Activated CD8-positive, alpha-beta T cell treated with anti-CD3 and anti-CD28 coated beads, Interleukin-2, amount 10 ng/mL, durations not matched to agents 7 days and 5 days (primary cell): ENCODE measurements at places on chromosomes 1 and 21. TPM values are rescaled to one million over a fixed set of nuclear protein-coding genes. Genes with fewer than 3 reads are reported as not detected.

GRCh38 chr1:192530254-192530653 is 45.3 kb upstream of the RGS1 start:
- peaks cover 11% of the 10 kb centered on the region for H3K36me3 ChIP-seq
- no peak for DNase-seq
- peaks cover 6% of the 10 kb centered on the region for H3K27me3 ChIP-seq

DNA sequence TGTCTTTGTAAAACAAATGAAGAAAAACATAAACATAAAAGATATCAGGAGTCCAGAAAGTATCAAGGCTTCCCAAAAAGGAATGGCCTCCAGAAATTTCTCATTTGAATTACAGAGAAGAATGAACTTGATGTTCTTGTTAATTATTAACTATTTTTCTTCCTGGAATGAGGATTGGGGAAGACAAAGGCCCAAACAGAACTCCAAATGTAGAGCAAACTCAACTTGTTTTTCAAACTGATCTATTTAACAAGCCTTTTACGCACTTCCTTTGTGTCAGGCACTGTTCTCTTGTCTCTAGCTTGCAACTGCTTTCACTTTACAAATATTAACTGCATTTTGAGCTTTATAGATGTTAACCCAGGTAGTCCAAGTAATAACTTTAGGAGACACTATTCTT is 45.5 kb downstream of the LAMC2 start:
- no peaks in the 10 kb centered on the region for H3K27me3 ChIP-seq
- no peak overlapping the region for H3K27ac ChIP-seq
- no peaks in the 10 kb centered on the region for H3K36me3 ChIP-seq
- H3K4me3 ChIP-seq: no peak overlapping the region
- H3K4me1 ChIP-seq: peaks cover 12% of the 10 kb centered on the region

GRCh38 chr1:88910401-88910800 is 19.0 kb upstream of the GTF2B start:
- no peaks in the 10 kb centered on the region for H3K36me3 ChIP-seq
- no peaks in the 10 kb centered on the region for H3K27me3 ChIP-seq
- no peak overlapping the region for H3K4me3 ChIP-seq
- H3K4me1 ChIP-seq: peaks cover 20% of the 10 kb centered on the region
- H3K27ac ChIP-seq: no peak overlapping the region

DNA sequence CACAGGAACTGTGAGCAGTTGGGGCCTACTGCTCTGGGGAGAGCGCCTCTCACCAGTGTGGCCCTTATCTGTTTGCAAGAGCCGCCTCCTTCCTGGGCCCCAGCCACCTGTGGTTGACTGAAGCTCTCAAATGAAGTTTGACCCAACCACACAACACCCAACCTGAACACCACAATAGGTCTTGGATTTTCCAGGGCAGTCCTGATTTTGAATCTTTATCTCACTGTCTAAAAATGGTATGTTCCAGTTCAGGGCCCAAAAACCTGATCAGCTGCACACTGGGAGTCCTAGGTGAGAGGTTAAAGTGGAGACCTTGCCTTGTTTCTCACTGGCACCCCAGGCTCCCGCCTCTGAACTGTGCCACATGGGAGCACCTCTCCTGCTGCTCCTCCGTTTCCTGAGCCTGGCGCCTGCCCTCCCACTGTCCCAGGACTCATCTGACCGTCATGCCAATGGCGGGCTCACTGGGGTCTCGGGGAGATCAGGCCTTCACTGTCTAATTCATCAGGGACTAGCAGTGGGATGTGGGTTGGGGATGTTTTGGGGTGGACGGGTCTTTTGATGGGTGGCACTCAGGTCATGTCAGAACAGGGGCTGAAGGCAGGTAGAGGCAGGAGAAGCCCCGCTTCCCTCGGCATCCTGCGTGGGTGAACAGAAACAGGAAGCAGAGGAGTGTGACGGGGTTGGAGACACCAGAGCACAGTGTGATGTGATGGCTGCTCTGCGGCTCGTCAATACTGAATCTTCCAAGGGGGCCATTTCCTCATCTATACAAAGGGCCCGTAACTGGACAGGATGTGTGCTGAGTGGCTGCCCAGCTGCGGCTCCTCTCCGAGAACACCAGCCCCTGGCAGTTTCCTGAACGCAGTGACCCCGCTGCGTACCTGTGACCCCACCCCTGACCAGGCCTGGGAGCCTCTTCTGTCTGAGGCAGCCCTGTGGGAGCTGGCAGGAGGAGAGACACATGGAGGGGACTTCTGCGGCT is 59.6 kb upstream of the ITPKB start:
- DNase-seq: peak; percentile 78
- no peaks in the 10 kb centered on the region for H3K36me3 ChIP-seq
- peak overlapping the region; percentile 96 for H3K27ac ChIP-seq
- H3K4me1 ChIP-seq: peaks cover 40% of the 10 kb centered on the region
- peaks cover 18% of the 10 kb centered on the region for H3K27me3 ChIP-seq
- H3K4me3 ChIP-seq: peak overlapping the region; percentile 70

GRCh38 chr1:207040181-207040533 is 7.6 kb upstream of the C1orf116 start:
- H3K27ac ChIP-seq: no peak overlapping the region
- no peak overlapping the region for H3K4me3 ChIP-seq
- H3K27me3 ChIP-seq: peaks cover 9% of the 10 kb centered on the region
- no peaks in the 10 kb centered on the region for H3K4me1 ChIP-seq
- peaks cover 13% of the 10 kb centered on the region for H3K36me3 ChIP-seq
- DNase-seq: no peak

DNA sequence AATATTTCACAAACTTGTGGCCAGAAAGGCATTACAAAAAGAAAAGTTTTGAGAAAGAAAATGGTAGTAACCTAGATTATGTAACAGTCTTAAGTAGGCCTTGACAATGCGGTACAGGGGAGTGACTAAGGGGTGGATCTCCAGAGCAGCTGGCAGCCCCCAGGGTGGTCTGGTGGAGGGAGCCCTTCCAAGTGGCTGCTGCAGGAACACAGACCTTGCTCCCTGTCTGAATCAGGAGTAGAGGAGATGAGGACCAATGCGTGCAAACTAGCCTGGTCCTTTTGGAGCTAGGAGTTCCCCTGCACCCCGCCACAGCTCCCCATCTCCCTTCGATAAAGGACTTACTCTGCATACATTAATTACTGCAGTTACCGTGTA is 189.0 kb downstream of the NFIA start:
- no peak for DNase-seq
- no peak overlapping the region for H3K4me3 ChIP-seq
- H3K27me3 ChIP-seq: no peaks in the 10 kb centered on the region
- no peak overlapping the region for H3K27ac ChIP-seq

DNA sequence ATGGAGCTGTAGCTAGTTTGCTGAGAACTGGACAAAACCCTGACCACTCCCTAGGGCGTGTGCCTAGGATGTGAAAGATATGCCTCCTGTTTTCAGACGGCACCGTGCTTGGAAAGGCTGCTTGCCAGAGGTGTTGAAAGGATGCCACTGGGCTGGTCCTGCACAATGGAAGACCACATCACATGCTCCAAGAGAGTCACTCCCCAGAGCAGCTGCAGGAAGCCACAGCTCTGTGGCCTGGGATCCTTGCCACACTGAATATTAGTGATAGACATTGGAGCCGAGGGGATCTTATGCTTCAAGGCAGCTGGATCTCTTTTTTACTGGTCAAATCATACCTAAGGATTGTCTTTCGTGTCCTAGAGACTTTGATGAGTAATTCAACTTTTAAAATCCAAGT is 6.6 kb upstream of the APP start:
- no peaks in the 10 kb centered on the region for H3K36me3 ChIP-seq
- no peak for DNase-seq
- no peak overlapping the region for H3K4me3 ChIP-seq
- peaks cover 5% of the 10 kb centered on the region for H3K27me3 ChIP-seq
- H3K4me1 ChIP-seq: no peaks in the 10 kb centered on the region

DNA sequence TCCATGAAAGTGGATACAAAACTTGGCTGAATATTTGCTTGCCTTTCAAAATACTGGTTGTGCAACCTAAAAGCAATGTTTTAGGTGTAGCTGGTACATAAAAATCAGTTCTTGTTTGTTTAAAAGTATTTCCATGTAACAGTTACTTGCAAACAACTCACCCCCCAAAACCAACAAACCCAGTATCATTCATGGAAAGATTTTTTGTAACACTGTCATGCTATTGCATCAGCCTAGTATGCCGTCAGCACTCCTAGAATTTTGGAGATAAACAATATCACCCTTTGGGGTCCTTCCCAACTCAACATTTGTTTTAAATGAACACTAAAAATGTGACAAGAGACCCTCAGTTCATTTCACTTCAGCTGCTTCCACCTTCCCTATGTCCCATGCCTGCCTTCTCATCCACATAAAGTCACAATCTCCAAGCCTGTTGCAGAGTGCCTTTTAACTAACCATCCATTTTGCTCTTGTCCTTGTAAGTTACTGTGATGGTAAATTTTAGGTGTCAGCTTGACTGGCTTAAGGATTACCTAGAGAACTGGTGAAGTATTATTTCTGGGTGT is 425.3 kb downstream of the DUSP10 start:
- H3K27ac ChIP-seq: no peak overlapping the region
- H3K36me3 ChIP-seq: no peaks in the 10 kb centered on the region
- no peaks in the 10 kb centered on the region for H3K27me3 ChIP-seq
- H3K4me3 ChIP-seq: no peak overlapping the region
- no peak for DNase-seq

DNA sequence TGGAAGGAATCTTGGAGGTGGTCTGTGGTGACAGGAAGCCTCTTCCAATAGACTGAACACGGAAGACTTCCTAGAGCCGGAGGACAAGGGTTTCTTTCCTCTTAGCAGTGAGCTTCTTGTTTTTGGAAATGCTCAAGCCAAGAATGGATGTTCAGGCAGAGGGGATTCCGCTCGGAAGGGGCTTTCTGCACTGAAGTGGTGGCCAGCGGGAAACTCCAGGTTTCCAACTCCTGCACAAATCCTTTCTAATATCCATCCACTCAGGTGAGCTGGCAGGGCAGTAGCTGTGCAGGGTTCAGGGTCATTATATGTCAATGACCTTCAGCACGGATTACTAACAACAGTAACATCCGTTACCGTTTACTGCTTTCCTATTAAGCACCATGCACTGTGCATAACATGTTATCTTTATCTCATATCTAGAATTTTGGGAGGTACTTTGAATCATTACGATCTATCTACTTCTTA is 573 bp upstream of the CPT2 start:
- DNase-seq: no peak
- H3K4me1 ChIP-seq: peaks cover 27% of the 10 kb centered on the region
- peak overlapping the region; percentile 82 for H3K27ac ChIP-seq
- peaks cover 17% of the 10 kb centered on the region for H3K36me3 ChIP-seq
- peak overlapping the region; percentile 85 for H3K4me3 ChIP-seq

DNA sequence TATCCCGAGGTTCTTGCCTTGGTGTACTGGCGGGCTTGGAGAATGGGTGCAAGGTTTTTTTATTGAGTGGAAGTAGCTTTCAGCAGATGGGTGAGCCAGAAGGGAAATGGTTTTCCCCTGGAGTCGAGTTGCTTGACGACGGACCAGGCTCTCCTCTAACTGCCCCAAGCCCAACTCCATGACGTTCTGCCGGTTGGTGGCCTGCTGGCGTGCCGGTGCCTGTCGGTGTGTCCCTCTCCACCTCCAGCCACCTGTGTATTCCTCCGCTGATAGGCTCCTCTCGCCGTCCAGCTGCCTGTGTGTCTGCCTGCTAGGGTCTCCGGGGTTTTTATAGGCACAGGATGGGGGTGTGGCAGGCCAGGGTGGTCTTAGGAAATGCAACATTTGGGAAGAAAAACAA is 34.3 kb upstream of the PTGFRN start:
- no peak overlapping the region for H3K27ac ChIP-seq
- no peak overlapping the region for H3K4me3 ChIP-seq
- H3K4me1 ChIP-seq: peaks cover 19% of the 10 kb centered on the region

DNA sequence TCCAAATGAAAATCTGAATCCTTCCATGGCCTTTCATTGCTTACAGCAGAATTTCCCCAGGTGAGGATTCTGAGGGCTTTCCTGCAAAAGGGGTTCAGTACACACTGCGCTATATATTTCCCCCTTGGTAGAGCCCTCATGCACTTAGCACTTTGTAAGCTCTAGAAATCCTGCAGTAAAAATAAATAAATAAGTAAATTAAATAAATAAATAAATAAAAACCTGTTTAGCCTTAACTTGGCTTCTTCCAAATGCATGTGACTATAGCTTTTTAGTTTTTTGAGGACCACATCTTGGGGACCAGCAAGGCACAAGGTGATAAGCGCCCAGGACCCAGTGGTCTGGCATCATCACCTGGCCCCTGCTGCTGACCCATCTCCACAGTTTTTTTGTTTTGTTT is 3.2 kb upstream of the BMP8B start:
- peaks cover 14% of the 10 kb centered on the region for H3K4me1 ChIP-seq
- H3K27me3 ChIP-seq: peaks cover 31% of the 10 kb centered on the region
- no peaks in the 10 kb centered on the region for H3K36me3 ChIP-seq
- no peak overlapping the region for H3K27ac ChIP-seq
- DNase-seq: no peak

DNA sequence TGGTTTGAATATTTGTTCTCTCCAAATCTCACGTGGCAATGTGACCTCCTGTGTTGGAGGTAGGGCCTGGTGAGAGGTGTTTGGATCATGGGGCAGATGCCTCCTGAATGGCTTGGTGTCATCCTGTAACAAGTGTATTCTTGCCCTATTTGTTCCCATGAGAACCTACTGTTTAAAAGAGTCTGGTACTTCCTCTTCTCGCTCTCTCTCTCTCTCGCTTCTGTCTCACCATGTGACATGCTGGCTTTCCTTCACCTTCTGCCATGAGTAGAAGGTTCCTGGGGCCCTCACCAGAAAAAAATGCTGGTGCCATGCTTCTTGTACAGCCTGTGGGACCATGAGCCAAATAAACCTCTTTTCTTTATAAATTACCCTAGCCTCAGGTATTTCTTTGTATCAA is 8.4 kb upstream of the PAXBP1 start:
- H3K27ac ChIP-seq: no peak overlapping the region
- no peak overlapping the region for H3K4me3 ChIP-seq
- H3K4me1 ChIP-seq: peaks cover 1% of the 10 kb centered on the region

The ACTA1 gene
- total RNA-seq: not detected

- peaks cover 8% of the 10 kb centered on the region for H3K27me3 ChIP-seq
- H3K36me3 ChIP-seq: no peaks in the 10 kb centered on the region
- DNase-seq: no peak
Observed at GRCh38 chr1:21517161-21517589, 8.0 kb downstream of the ALPL start.

The SPAG17 gene
- total RNA-seq: not detected

GRCh38 chr1:203609979-203610493 is 16.6 kb upstream of the ATP2B4 start:
- peak overlapping the region; percentile 63 for H3K27ac ChIP-seq
- H3K4me3 ChIP-seq: no peak overlapping the region
- H3K27me3 ChIP-seq: no peaks in the 10 kb centered on the region
- peaks cover 7% of the 10 kb centered on the region for H3K36me3 ChIP-seq
- H3K4me1 ChIP-seq: peaks cover 75% of the 10 kb centered on the region

The CIART gene
- total RNA-seq: 2.3 TPM

The MAGI3 gene
- total RNA-seq: 6.2 TPM
